ENCODE measurements at places on chromosomes 4 and X.
A peak's percentile ranks its signal among the peaks of the same experiment; 100 is the strongest.

DNA sequence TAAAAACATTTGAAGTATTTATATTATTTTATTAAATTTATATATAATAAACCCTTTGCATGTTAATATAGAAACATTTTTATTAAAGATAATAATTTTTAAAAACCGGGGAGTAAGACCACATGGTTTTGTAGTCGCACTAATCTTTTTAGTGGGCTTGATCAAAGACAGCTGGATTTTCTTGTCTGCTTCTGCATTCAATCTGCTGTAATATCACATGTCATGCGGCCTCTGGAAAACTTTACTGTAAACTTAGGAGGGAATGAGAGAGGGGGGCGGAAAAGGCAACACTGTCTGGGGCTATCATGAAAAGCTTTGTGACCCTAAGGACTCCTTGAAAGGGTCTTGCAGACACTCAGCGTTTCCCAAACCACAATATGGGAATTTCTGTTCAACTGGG, 62.8 kb upstream of the NLGN4X start:
- no peak for DNase-seq

DNA sequence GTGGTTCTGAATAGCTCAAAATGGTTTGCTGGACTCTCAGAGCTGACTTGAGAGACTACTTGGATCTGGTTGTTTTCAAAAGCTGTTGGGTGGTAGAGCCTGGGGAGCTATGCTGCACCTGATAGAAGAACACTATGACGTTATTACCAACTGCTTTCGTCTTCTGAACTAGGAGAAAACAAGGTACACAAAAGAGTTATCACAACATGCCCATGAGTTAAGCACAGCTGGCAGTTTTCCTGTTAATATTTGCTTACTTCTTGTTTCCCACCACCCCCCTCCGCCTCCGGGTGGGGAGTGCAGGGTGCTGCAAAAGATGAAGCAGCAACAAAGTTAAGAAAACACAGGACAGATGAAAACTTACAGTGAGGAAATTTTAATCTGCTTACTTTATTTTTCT, 69.1 kb downstream of the RASL11B start:
- peak; percentile 23 for DNase-seq

DNA sequence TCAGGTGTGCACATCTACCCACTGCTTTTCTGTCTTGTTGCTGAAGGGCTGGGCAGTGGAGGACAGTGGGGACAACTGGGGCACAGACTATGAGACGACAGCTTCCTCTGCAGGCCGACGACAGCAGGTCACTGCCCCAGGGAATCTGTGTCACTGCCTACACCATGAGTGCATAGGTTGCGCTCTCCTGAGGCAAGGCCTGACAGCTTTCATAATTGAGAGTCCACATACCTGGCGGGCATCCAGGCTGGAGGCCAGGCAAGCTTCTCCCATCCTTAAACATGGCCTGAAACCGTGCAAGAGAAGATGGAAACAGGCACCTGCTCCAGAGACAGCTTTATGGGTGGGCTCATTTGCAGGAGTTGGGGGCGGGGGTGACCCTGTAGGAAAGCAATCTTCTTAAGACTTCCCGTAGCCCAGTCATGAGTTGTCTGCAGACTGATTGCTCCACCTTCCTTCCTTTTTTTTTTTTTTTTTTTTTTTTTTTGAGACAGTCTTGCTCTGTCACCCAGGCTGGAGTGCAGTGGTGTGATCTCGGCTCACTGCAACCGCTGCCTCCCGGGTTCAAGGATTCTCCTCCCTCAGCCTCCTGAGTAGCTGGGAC, 2.9 kb downstream of the ANOS1 start:
- DNase-seq: no peak

DNA sequence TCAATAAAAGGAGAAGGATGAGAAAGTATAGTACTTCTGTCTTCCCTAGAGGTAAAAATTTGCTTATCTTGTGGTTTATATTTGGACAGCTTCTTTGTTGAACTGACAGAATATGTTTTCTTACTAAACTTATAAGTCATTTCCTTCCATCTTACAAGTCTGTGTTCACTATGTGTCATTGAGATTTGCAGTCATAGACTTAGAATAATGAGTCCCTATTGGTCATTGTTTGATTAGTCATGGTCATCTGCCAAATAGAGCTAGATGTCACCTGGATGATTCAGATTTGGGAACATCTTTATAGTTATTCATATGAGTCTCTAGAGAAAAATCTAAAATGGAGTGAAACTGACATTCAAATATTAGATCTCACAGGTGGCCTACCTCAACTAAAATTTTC, 51.5 kb downstream of the SPATA18 start:
- peak; percentile 22 for DNase-seq

- no peak for DNase-seq
Observed at GRCh38 chr4:143393195-143393594, 56.5 kb downstream of the GAB1 start.

DNA sequence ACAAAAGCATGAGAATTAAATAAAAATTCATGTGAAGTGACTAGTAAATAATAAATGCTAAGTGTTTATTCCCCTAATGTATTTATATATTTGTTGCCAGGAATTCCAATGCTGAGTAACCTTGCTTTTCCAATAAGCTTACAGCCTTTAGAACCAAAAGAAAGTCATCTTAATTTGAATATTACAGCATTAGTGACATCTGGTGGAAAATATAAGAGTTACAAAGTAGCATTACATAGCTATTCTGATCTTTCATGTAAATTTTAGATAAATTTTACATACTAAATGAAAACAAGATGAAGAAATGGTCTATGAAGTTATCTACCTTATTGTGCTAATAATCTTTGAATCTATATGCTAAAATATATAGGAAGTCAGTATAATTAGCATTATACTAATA, 10.4 kb downstream of the MAD2L1 start:
- peak; percentile 64 for DNase-seq

DNA sequence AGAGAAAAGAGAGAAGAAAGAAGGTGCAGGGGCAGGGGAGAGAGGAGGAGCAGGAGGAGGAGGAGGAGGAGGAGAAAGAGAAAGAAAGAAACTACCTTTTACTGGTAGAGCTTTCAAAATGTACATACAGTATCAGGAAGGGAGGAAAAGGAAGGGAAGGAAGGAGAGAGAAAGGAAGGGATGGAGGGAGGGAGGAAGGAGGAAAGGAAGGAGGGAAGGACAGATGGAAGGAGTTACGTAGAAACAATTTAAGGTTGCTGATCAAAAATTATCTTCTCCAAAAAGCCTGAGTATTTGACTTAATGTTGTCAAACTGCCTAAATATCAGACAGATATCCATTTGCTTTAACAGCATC, 13.4 kb downstream of the TBC1D9 start:
- DNase-seq: no peak
